ENCODE measurements at places on chromosomes 16 and 17.

- no peak for DNase-seq
Measured at GRCh38 chr16:19524616-19525384, 1.1 kb downstream of the CCP110 start.

DNA sequence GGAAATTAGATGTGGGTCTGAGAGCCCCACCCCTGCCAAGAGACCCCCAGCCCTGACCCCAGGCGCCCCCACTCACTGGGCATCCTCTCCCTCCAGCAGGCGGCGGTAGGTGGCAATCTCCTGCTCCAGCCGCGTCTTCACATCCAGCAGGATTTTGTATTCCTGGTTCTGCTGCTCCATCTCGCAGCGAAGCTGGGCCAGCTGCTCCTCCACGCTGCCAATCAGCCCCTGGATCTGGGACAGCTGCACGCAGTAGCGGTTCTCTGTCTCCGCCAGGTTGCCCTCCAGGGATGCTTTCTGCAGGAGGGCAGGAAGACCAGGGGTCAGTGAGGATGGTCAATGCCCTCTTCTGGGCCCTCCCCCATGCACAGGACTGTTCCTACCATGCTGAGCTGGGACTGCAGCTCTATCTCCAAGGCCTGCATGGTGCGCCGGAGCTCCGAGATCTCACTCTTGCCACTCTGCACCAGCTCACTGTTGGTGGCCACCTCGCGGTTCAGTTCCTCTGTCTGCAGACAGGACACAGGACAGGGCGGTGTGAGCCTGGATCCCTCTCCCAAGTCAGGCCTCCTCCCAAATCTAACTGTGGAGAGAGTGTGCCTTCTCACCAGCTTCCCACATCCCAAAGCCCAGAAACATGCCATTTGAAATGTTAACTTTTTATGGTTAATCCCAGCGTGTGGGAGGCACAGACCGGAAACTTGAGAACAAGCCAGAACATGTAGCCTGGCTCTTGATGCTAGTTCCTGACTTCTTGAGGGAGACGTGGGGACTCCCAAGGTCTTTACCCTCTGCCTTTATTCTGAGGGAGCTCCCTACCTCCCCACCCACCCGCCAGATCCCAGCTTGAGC is 3.6 kb downstream of the KRT17 start:
- DNase-seq: peak; percentile 21

DNA sequence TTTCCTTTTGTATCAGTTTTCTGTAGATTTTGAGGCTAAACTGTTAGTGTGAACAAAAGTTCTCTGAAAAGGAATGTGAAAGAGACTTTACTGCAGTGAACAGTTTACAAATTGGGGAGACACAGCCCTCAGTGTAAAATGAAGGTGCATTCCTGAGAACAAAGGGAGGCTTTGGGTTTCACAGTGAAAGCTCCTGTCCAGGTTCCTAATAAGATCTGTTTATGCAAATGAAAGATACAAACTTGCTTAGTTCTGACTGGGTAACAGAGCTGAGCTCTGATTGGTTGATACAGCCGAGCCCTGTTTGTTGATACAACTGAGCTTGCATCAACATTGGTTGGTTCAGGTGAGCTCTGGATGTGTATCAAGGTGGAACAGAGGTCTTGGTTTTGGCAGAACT is 8.3 kb upstream of the CDRT15 start:
- no peak for DNase-seq

DNA sequence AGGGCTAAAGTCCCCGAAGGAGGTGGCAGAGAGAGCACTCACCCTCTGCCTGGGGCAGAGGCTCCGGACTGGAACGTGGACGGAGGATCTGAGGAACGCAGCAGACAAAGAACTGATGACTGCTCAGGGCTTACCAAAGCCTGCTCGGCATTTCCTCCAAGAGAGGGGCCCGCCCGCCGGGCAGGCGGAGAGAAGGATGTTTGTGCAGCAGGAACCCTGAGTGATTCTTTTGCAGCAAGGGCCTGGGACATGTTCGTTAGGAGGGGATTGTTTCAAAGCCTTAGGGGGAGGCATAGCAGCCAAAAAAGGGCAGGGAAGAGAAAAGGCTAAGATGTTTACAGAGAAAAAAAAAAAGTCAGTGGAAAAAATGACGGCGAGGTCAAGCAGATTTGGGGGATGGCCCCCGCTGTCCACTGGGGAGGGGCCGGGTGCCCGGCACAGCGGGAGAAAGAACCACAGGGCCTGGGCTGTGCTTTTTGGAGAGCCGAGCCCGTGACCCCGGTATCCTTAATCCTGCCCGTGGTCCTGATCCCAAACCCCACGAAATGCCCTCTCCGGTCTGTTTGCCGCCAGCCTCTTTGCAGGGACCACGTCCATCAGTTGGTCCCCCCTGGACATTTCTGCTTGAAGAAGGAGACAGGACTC is 129.3 kb downstream of the NTN1 start:
- DNase-seq: peak; percentile 28

DNA sequence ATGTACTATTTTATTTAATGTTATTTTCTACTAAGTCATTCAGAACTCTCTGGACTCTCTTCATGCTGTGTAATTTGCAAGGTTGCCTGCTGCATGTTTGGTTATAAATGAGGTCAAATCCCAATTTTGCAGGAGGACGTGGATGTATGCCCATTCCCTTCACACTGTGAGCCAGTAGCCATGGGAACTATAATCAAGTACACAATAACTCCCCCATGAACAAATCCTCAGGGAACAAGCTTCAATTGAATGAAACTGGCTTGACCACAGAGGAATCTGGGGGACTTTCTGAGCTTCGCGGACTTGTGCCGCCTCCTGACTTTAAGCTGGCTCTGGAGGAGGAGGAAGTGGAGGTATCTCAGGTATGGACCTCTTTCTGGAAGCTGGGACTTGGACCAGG is 14.6 kb upstream of the KCTD13 start:
- no peak for DNase-seq

GRCh38 chr16:47392081-47392480 is 68.8 kb downstream of the ITFG1 start:
- peak; percentile 4 for DNase-seq

DNA sequence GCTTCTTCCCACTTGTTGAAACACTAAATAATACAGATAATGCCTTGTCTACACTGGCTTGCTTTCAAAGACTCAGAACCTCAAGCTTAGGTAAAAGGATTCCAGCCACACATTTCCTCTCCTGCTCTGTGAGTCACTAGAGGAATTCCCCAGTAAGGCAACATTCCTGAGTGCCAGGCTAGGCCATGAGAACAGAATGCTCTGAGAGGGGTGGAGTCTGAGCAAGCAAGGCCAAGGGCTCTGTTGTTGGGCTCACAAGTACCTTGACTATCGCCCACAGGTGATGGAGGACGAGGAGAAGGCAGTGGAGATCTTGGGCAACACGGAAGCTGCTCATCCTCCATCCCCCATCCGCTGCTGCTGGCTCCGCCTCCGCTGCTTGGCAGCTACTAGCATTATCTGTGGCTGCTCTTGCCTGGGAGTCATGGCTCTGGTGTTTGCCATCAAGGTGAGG is 6.7 kb upstream of the PHKG2 start:
- DNase-seq: peak; percentile 80

DNA sequence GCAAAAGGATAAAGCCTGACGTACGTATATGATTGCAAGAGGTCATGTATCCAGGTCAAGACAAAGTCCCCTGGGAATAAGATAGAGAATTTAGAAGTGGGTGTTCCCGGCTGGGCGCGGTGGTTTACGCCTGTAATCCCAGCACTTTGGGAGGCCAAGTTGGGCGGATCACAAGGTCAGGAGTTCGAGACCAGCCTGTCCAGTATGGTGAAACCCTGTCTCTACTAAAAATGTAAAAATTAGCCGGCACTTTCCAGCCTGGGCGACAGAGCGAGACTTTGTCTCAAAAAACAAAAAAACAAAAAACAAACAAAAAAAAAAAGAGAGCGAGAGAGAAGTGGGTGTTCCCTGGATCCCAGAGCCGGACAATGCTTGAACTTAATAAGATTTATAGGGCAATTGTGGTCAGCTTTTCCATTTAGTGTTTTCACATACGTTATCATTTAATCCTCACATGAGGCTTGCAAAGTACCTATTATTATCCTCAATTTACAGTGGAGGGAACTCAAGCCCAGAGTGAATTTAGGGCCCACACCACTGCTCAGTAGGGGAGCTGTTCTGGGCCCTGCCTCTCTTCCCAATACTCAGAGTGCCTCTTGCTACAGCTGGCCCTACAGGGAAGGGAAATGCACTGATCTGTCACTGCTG is 481 bp upstream of the GLTPD2 start:
- DNase-seq: no peak

DNA sequence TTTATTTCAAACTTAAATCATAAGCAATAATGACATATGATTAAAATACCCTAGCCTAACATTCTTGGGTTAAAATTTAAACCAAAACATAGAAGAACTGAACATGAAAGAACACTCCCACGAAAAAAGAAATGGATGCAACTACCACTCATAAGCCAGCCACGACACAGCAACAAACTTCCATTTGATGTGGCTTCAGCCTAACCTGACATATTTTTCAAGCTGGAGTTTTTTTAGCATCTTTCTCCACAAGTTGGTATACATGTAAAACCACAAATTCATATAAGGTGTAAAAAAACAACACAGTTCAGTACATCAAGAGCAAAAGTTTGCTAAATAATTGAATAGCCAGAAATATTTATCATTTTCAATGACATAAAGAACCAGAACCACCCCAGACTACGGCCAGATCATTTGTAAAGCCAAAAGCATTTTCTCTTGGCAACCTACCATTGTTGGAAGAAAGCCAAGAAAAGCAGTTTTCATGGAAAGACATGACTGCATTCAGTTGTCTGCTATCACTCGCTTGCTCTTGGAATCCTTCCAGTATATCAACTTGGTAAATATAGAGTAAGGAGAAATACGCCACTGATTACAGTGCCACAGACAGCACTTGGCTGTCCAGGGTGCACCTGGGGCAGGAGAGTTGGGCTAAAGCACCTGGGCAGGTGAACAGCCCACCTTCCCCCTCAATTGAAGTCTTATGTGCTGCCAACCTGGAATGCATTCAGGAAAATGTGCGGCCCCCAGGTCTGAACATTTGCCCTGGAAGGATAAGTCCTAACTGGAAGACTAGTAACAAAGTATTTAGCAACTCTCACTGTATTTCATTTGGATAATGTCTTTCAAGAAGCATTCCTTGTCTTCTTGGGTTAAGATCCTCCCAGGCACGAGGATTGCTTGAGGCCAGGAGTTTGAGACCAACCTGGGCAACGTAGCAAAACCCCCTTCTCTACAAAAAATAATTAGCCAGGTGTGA is 60.5 kb downstream of the CREBBP start:
- DNase-seq: peak; percentile 96

GRCh38 chr17:34633351-34633750 is 54.0 kb downstream of the TMEM132E start:
- no peak for DNase-seq

DNA sequence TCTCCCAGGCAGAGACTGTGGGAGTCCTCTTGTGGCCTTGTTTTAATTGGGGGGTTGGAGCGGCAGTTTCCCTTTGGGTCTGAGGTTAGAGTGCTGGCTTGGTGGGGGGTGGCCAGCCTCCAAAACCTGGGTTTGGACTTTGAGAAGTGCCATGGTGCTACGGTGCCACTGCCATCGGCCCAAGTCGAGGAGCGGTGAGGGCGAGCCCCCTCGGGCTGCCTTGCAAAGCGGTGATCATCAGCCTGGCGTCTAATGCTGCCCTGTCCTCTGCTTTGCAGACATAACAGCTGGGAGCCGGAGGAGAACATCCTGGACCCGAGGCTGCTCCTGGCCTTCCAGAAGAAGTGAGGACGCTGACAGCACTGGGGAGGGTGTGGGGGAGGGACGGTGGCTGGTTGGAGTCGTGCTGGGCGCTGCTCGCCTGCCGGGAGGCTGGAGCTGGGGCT is 1.2 kb downstream of the CBX2 start:
- DNase-seq: no peak

DNA sequence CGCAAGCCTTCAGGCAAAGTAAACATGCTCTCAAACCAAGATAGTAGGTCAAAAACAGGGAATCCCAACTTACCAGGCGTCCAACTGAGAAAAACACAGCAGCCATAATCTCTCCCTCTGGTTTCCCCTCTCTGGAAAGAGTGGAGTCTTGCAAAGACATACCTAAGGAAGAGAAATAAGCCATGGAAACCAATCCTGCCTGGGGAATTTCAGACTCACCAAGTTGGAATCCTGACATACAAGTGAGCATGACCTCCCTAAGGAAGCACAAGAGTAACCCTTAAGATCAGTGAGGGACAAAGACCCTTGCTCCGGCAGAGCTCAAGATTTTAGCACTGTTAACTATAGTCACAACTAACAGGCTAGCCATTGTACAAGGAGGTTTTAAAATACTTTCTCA is 4.1 kb downstream of the ZNF624 start:
- DNase-seq: no peak

GRCh38 chr16:24815021-24815420 is 30.7 kb upstream of the SLC5A11 start:
- DNase-seq: no peak

- DNase-seq: no peak
Measured at GRCh38 chr16:86726340-86726739, 148.0 kb downstream of the FOXL1 start.

- DNase-seq: no peak
Measured at GRCh38 chr17:79976451-79976850, 59.2 kb downstream of the TBC1D16 start.

DNA sequence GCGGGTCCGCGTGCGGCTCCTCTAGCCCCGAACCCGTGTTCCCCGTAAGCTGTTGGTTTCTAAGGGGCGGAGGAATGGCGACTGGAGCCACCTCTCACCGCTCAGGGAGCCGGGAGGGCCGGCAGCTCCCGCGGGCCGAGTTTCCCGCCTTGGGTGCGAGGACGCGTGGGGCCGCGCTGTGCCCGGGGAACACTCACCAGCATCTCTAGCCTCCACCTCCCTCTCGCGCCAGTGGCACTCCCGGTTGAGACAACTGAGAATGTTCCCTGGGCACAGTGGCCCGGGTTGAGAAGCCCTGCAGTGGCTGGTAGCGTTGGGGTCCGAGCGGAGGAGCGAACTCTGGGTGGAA is 560 bp downstream of the TELO2 start:
- DNase-seq: peak; percentile 17
